ENCODE measurements at places on chromosomes 6 and 20.
A peak's percentile ranks its signal among the peaks of the same experiment; 100 is the strongest.

DNA sequence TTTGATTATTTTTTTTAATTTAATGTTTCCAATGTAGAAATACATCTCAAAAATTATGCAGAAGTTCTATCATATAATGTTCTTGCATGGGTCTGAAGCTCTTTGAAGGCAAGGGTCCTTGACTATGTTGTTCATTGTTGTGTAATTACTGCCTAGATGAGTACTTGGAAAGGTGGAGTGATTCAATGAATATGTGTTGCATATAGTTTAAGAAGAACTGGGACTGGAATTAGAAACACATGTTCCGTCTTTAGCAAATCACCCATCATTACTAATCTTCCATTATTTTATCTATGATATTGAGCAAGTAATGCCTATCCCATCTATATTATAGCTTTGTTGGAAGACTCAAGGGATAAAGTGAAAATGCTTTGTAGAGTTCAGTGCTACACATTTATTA, 147.3 kb downstream of the LAMA2 start:
- DNase-seq, result no peak

DNA sequence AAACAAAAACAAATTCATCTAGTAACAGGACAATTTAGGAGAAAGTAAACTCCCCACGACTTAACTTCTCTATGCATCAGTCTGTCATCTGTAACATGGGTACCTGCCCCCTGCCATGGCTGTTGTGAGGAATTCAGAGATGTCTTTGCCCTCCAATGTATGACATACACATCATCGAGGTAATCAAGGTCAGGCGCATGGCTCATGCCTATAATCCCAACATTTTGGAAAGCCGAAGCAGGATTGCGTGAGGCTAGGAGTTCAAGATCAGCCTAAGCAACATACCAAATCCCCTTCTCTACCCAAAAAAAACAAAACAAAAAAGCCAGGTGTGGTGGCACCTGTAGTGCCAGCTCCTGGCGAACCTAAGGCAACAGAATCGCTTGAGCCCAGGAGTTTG, 9.0 kb downstream of the EEF1A1 start:
- DNase-seq, result no peak

DNA sequence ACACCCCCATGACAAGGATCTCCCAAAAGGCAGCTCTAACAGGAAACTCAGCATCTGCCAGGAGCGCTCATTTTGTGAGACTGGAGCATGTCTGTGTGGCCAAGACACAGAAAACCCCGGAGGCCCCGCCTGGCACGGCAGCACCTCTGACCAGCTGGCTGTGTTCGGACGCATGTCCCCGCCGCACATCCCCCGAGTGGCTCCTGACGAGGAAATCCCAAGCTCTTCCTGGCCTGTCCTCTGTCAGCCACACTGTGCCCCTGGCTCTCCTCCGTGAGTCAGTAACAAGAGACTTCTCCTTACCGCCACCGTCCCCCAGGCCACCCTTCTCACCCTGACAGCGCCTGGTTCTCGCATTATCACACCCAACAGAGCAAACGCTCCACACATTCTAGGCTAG, 14.4 kb downstream of the SLC2A4RG start:
- DNase-seq, result no peak

DNA sequence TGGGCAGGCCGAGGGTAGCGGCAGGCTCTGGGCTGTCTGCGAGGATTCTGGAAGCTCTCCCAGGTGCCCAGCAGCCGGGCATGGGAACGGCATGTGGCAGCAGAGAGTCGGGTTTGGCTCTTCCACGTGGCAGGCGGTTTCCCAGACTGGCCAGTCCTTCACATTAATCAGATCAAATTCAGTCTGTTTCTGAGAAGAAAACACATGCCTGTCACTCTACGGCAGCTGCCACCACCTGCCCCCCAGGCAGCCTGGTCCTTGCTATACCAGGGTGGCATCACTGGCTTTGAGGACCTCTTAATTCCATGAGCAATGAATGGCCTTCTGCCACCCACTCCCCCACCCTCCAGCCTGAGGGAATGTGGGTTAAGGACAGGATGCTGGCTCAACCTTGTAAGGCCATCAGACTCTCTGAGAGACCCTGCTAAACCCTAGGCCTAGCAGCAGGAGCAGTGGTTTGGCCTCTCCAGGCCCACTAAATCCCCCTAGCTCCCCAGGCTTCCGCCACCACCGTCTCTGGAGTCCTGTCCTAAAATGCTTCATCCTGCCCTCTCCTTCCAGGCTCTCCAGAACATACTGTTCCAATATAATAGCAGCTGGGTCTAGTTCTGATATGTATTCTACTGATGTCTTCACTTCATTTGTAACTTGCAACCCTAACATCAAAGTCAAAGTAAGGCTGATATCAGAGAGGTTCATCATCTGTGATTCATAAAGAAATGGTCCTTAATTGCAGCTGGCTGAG, 47.8 kb downstream of the PLCG1 start:
- no peak for DNase-seq

- no peak for DNase-seq
These were observed 24.7 kb upstream of the HINT3 start for GRCh38 chr6:125931733-125932450.

- DNase-seq, result peak; percentile 84
These were observed 124.7 kb downstream of the TMEM242 start for GRCh38 chr6:157198425-157199279.

- DNase-seq, result no peak
These were observed 115.2 kb downstream of the MRPL14 start for GRCh38 chr6:44012078-44012493.

DNA sequence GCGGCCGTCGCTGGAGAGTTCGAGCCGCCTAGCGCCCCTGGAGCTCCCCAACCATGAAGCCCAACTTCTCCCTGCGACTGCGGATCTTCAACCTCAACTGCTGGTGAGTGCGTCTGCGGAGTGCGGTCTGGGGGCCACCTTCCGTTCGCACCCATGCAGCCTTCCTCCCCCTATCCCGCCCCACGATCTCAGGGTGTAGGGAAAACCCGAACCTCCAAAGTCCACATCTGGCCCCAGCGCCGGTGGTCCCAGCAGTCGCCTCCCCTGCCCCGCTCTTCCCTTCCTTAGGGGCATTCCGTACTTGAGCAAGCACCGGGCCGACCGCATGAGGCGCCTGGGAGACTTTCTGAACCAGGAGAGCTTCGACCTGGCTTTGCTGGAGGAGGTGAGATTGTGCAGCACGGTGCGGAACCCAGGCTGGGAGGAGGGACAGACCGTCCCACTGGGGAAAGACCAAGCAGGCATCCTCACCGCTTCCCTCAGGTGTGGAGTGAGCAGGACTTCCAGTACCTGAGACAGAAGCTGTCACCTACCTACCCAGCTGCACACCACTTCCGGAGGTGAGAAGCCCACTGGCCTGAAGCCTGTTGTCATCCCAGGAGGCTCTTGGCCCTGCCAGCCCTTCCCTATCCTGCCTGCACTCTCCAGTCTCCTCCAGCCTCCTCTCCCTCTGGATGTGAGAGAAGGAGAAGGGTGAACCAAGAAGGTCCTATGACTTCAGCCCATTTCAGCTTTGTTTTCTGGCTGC, 719 bp downstream of the SMPD2 start:
- DNase-seq, result no peak

DNA sequence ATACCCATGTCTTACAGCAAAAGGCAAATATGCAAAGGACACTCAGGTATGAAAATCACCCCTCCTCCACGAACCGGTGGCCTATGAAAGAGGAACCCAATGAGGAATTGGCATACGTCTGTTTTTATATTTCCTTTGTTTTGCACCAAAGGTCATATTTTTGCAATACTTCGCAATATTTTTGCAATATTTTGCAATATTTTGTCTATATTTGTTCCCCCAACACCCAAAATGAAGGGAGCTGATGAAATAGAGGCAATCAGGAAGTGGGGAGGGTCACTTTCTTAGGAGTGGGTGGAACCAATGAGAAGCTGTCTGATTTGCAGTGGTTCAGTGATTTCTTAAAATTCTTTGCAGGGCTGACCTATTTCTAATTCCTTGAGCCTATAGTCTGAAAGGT, 296.8 kb upstream of the TSHZ2 start:
- DNase-seq, result no peak

DNA sequence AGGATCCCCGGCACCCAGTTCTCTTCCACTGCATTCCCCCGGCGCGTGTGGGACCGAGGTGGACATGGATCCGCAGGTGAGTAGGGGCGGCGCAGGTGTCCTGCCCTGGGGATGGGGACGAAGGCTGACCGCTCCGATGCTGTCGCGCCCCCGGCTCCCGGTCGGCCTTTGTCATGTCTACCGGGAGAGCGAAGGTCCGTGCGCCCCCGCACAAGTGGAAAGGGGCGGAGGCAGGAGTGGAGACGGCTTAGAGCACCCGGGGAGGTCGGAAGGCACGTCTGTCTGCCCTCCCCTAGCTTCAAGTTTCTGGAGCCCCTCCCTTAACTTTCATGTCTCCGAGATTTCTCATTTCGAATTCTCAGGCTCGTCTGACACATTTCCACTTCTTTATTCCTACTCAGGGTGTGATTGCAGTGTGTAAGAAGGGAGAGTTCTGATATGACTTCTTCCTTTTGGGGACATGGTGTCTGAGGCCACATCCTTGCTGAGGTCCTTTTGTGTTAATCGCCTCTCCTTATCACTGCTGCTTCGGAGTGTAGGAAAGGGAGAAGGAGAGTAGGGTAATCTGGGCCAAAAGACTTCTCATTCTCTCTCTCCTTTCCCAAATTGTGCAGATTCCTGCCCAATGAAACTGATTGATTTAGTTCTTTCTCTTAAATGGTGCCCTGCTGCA, 435 bp downstream of the KIFC1 start:
- DNase-seq, result no peak

- no peak for DNase-seq
These were observed 31.8 kb downstream of the ZNF831 start for GRCh38 chr20:59195316-59195993.

- no peak for DNase-seq
These were observed 94.4 kb upstream of the MAP7 start for GRCh38 chr6:136644597-136644952.

DNA sequence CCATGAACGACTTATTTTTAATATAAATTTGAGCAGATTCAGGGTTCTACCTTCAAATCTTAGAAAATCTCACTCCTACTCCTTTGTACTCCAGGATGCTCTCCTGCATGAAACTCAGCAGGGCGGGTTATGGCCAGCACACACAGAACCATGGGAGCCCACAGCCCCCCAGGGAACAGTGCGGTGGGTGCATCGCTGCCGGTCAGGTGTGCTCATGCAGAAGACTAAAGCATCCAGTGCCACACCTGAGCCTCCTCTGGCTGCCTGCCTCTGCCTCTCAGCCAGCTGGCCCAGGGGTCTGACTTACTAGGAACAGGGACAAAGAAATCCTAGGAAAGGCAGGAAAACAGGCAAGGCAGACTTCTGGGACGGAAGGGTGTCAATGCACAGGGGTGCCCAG, 31.8 kb downstream of the EZR start:
- no peak for DNase-seq

GRCh38 chr20:10670501-10671220, 3.1 kb downstream of the JAG1 start:
- DNase-seq, result no peak

DNA sequence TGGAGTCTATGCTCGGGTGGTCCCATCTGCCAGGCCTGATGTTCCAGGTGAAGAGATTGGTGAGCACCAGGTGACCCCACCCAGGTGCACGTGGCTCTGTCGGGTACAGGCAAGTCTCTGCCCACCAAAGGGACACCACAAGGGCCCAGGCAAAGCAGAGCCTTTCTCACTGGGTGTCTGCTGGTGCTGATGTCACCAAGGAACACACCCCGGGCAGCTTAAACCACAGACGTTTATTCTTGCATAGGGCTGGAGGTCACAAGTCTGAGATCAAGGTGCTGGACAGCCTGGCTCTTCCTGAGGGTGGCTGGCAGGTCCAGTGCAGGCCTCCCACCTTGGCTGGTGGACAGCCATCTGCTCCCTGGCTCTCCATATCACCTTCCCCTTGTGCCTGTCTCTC, 100.7 kb upstream of the CD93 start:
- DNase-seq, result no peak

- no peak for DNase-seq
These were observed 349.2 kb downstream of the MAFB start for GRCh38 chr20:40339661-40340449.

- no peak for DNase-seq
These were observed 20.9 kb upstream of the GATA5 start for GRCh38 chr20:62496568-62497218.

GRCh38 chr6:81865712-81866111, 113.2 kb upstream of the TENT5A start:
- no peak for DNase-seq

DNA sequence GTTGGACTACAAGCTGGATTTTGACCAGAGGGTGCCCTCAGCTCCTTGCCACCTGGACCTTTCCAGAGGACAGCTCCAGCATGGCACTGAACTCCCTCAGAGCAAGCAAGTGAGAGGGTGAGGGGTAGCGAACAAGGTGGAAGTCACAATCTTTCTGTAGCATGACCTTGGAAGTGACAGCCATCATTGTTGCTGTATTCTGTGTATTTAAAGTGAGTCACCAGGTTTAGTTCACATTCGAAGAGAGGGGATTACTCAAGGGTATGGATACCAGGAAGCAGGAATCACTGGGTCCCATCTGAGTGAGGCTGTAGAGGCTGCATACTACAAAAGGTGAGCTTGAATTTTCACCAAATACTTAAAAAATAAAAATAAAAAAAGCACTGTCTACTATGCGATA, 280.0 kb upstream of the SPTLC3 start:
- DNase-seq, result no peak

DNA sequence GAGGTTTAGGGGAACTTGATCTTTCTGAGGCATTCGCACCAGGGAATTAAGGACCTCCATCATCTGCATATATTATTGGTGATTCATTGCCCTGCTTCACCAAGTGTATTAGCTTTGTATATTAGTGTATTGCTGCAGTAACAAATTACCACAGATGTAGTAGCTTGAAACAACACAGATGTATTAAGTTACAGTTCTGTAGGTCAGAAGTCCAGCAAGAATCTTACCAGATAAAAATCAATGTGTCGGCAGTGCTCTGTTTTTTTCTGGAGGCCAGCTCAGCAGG, 65.8 kb downstream of the HMGN3 start:
- DNase-seq, result no peak

GRCh38 chr20:34621383-34622367, 55.2 kb downstream of the PIGU start:
- no peak for DNase-seq

DNA sequence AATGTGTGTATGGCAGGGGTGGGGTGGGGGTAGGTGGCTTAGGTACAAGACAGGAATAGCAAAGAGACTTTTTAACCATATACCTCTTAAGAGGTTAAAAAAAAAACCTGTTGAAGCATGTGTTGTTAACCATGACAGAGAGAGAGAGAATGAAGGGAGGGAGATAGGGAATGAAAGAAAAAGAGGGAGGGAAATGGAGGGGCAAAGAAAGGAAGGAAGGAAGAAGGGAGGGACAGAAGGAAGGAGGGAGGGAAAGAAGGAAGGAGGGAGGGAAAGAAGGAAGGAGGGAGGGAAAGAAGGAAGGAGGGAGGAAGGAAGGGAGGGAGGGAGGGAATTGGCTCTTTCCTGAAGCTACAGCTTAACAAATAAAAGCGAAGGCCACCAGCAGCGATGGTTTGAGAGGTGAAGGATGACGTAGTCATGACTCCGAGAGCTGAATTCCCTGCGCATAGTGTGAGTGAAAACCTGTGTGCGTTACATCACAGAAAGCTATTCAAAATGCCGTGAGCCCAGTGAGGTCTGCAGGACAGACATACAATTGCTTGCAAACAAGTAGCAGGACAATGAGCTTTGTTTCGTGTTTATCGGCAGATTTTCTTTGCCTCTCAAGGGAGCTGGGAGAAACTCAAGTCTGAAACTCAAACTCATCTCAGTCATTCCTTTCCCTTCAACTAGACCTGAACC, 88.6 kb upstream of the NEDD9 start:
- DNase-seq, result no peak

Measured in suprapubic skin (tissue), 4 donors.